Large intestine (tissue), 12 donors: ENCODE measurements at places on chromosomes 16 and 17. TPM values are rescaled to one million over a fixed set of nuclear protein-coding genes. Genes with fewer than 3 reads are reported as not detected.

The RPL13 gene
- 3,996 TPM for polyA plus RNA-seq

DNA sequence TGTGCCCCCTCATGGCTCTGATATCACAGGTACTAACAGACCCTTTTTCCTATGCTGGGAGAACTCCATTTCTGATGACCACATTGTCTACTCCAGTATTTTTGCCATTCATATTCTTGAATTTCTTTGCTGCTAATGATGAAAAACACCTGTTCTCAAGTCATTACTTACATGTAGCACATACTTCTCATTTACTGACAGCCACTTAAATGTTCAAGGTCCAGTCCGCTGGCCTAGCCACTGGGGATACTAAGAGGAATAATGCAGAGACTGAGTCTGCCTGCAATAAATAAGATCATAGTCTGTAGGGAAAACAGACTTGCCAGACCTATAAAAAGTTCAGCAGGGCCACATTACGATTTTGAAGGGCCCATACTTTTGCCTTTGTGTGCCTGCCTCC, 27.5 kb downstream of the TEX14 start:
- DNase-seq = peak; percentile 79

- peak; percentile 24 for DNase-seq
Observed at GRCh38 chr16:83742124-83742899, 65.5 kb upstream of the HSBP1 start.

GRCh38 chr16:67571464-67571863, 9.1 kb downstream of the CTCF start:
- no peak for DNase-seq

The GP1BA gene
- polyA plus RNA-seq = 1.5 TPM

GRCh38 chr16:16774389-16774788, 395.4 kb downstream of the NPIPA7 start:
- DNase-seq = no peak

- no peak for DNase-seq
Observed at GRCh38 chr17:19709841-19710240, 6.5 kb downstream of the SLC47A2 start.

The OR2C1 gene
- polyA plus RNA-seq = 0.31 TPM

GRCh38 chr17:69478916-69479315, 64.4 kb downstream of the MAP2K6 start:
- DNase-seq = no peak

The BPTF gene
- 62.2 TPM for polyA plus RNA-seq

The KCTD19 gene
- polyA plus RNA-seq = 0.40 TPM

The STRADA gene
- 43.3 TPM for polyA plus RNA-seq

- no peak for DNase-seq
Observed at GRCh38 chr17:49382556-49382955, 20.5 kb upstream of the ZNF652 start.

- no peak for DNase-seq
Observed at GRCh38 chr16:30652005-30652296, 1.2 kb downstream of the PRR14 start.

The INTS2 gene
- 9.0 TPM for polyA plus RNA-seq

The TP53TG3 gene
- polyA plus RNA-seq = not detected

GRCh38 chr17:13114601-13115031, 96.8 kb upstream of the ELAC2 start:
- DNase-seq = peak; percentile 13

The SMIM36 gene
- polyA plus RNA-seq = not detected

GRCh38 chr16:65749506-65749905, 617.0 kb upstream of the CDH5 start:
- DNase-seq = no peak

- DNase-seq = peak; percentile 58
Observed at GRCh38 chr17:4130715-4131114, 12.1 kb downstream of the ZZEF1 start.

DNA sequence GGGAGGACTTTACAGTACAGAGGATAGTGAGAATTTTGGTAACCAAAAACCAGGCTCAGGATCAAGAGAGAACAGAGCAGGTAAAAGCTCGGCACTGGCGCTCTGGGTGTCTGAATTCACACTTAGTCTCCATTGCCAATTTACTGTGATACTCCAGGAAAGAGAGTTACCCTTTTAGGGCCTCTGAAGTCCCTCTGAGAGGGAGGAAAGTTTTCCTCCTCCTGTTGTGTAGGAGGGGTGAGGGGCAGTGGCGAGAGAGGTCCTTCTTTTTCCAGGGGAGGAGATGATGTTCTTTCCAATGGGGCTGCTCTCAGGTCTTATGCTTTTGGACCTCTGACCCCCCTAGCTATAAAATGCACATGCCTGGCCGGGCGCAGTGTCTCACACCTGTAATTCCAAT, 5.4 kb upstream of the TNS4 start:
- DNase-seq = no peak

The ITGAX gene
- 1.9 TPM for polyA plus RNA-seq

The INO80E gene
- 60.5 TPM for polyA plus RNA-seq

DNA sequence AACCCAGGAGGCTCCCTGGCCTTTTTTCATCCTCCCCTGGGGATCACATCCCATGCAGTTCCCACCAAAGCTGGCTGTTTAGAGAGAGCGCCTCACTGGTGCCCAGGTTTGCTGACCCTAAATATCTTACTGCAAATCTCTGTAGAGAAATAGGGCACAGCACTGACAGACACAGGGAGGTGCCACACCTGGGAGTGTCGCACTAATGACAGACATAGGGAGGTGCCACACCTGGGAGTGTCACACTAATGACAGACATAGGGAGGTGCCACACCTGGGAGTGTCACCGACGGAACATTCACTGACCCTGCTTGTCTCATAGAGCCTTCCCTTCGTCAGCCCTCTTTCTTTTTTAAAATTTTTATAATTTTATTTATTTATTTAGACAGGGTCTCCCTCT, 25.6 kb downstream of the UNK start:
- no peak for DNase-seq

DNA sequence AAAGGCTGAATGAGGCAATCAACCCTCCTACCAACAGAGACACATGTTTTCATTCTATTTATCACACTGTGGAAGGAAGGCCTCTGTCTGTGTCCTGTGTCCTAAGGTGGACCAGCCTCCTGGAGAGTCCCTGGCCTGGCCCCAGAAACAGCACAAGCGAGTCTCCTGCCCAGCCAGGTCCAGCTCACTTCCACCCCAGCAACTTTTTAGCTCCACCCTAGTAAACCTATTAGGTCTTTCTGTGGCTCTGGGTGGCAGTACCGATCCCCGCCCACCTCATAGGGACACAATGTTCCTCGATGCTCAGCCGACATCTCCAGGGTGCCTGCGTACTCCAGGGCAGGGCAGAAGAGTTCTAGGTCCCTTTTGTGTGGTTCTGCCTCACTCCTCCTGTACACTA, 10.7 kb downstream of the DRC3 start:
- DNase-seq = no peak

GRCh38 chr17:77444984-77445759, 304.4 kb downstream of the SEC14L1 start:
- no peak for DNase-seq

- DNase-seq = no peak
Observed at GRCh38 chr17:4635823-4636375, 5.6 kb downstream of the ALOX15 start.

- no peak for DNase-seq
Observed at GRCh38 chr17:77666462-77666861, 292.0 kb upstream of the TNRC6C start.

DNA sequence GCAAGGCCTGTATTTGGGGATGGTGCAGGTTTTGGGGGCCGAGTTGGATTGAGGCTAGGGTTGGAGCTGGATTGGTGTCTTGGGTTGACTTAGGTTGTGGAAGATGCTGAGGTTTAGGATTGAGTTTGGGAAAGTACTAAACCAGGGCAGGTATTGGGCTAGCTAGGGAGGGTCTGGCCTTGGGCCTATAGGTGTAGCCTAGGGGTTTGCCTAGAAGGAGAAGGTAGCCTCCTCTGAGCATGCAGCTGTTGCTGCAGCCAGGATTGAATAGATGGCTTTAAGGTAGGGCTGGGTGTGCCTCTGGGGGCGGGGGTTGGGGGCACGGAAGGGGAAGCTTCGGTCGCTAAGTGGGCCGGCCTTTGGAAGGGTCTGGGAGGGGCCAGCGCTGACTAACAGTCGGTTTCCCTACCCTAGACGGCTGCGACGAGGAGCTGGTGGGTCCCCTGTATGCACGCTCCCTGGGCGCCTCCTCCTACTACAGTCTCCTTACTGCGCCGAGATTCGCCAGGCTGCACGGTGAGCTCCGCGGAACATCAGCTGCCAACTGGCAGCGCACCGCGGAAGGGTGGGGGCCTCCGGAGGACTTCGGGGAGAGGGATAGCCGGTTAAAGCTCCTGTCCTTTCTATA, 1.2 kb downstream of the CNTNAP1 start:
- no peak for DNase-seq

DNA sequence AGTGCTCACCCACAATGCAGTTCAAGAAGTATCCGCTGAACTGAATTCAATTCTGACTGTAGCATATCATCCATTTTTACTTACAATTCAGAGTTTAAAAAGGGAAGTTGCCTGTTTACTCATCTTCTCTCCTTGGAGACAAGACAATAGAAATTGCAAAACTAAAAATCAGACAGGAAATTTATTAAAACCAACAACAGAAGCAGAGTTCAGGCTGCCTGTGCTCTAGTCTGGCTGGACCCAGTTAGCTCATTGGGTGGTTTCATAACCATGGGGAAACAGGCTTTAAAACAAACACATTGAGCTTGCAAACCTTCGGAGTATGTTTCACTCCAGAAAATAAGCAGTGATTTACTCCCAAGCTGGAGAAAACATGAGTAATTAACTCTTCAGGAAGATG, 321.4 kb downstream of the GRIN2A start:
- no peak for DNase-seq

DNA sequence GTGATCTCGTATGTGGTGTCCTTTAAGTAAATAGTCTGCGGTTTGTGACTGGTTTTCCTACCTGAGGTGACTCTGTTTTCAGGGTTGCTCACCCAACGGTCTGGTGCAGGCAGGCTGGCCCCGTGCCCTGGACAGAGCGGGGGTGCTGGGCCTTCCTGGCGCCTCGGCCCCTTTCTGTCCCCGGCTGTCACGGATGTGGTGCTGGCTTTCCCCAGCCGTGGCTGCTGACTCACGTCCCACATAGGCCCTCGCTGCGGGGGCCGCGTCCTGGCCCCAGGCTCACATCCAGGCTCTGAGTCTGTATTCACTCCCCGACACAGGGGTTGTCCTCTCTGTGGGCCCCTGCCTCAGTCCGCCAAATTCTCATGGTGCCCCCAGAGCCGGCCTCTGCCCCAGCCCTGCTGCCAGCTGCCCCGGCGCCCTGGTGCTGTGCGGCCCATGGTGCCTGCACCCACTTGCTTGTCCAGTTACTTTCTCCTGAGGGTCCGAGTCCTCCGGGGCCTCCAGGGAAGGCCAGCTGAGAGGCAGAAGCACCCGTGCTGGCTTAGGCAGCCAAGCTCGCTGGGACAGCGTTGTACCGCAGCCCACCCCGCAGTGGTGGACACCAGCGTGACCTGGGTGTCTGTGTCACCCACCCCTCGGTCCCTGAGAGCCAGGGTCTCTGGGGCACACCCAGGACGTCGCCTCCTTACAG, 5.9 kb downstream of the CHMP6 start:
- no peak for DNase-seq

The KRTAP2-3 gene
- polyA plus RNA-seq = not detected

- DNase-seq = no peak
Observed at GRCh38 chr16:58187665-58188421, 10.1 kb downstream of the CSNK2A2 start.

GRCh38 chr16:19463468-19464315, 46.0 kb downstream of the TMC5 start:
- DNase-seq = no peak

GRCh38 chr17:81961087-81961511, at the start of gene NOTUM:
NOTUM (minus strand) TSS chr17:81961187; CDS start chr17:81960909, 278 bp downstream.
- DNase-seq = peak; percentile 22

The SLC35G6 gene
- polyA plus RNA-seq = 0.52 TPM

DNA sequence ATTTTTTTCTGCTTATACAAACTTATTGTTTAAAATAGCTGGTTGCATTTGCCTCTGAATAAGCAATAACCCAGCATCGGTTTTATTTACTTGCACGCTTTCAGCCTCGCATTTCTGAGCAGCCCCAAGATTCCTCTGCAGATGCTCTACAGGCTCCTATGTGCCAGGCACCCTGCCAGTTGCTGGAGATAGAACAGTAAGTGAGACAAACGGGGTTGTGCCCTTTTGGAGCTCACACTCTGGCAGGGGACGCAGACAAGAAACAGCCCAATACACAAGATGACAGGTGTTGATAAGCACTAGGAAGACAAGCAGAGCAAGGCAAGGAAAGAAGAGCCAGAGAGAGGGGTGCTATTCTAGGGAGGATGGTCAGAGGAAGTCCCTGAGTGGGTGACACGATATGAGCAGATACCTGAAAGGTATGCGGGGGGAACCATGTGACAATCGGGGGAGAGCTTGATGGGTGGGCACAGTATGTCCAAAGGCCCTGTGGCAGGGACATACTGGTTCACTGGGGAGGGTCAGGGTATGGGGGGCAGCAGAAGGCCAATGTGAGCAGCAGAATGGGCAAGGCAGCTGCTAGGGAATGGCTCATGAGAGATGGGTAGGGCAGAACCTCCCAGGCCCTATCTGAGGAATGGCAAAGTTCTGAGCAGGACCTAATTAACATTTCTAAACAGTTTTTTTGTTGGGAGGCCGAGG, 18.7 kb upstream of the ADORA2B start:
- DNase-seq = peak; percentile 11

DNA sequence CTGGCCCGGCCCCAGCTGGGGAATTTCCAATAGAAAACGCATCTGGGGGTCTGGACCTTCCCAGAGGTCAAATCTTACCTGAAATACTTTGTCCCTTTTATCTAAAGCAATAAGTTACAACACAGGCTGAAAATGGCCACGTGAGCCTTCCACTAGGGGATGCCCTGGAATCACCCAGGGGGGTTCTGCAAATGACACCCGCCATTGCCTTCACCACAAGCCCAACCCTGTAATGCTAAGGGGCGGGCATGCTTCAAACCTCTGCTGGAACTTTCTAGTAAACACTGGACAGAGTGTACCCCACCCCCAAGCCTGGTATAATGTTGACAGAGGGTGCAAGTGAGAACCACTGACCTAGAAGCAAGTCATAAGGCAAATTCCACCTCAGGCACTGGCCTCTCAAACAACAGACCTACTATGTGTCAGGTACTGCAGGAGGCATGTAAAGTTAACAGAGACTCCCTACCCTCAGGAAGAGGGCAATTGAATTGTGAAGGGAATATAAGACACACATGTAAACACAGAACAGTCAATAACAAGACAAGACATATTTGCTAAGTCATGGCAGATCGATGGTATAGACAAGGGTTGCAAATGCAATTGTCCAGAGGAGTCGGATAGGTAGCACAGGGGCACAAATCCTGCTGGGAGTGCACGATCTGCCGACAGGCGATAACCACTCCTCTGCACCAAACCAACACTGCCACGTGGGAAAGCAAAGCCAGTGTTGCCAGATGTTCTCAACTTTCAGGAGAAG, 59.0 kb downstream of the ARHGAP17 start:
- no peak for DNase-seq

The IGF2BP1 gene
- 30.7 TPM for polyA plus RNA-seq

GRCh38 chr17:35559495-35560210, 966 bp downstream of the SLFN14 start:
- DNase-seq = no peak
